ENCODE measurements at places on chromosomes 5 and 9.

GRCh38 chr5:74864823-74865222, 1.4 kb downstream of the FAM169A start:
- no peak for DNase-seq

DNA sequence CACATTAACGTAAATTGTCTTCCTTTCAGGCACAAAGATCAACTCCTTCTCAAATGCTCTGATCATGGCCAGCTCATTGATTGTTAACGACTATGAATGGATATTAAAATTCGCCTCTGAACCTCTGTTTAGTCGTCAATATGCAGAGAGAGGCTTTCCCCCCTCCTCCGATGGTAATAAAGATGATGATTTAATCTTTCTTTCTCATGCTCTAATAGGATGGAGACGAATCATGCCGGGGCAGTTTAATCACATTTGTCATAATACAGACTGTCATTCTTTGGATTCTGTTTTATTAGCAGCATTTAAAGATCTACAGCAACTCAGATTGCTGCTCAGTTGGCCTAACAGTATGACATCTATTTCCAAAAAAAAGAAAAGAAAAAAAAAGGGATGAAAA, 132.9 kb downstream of the SREK1 start:
- no peak for DNase-seq

DNA sequence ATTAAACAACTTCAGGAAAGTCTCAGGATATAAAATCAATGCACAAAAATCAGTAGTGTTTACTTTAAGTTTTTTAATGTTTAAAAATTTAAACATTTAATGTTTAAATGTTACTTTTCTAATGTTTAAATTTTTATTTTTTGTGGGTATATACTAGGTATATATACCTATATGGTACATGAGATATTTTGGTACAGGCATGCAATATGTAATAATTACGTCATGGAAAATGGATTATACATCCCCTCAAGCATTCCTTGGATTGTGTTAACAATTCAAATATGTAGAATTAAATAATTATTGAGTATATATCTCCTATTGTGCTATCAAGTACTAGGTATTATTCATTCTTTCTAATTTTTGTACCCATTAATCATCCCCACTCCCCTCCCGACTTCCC, 291.3 kb downstream of the TMEM232 start:
- no peak for DNase-seq

DNA sequence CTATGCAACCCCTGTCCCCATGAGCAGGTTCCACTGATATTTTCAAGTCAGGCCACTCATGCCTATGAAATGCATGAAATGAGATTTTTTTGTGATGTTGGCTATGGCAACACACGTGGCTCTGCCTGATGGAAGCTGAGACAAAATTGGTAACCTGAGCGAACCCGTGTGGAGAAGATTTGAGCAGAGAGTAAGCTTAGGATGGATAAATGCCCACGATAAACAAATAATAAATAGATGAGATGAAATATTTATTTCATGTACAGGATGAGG, 153.4 kb upstream of the IER5L start:
- DNase-seq = no peak

DNA sequence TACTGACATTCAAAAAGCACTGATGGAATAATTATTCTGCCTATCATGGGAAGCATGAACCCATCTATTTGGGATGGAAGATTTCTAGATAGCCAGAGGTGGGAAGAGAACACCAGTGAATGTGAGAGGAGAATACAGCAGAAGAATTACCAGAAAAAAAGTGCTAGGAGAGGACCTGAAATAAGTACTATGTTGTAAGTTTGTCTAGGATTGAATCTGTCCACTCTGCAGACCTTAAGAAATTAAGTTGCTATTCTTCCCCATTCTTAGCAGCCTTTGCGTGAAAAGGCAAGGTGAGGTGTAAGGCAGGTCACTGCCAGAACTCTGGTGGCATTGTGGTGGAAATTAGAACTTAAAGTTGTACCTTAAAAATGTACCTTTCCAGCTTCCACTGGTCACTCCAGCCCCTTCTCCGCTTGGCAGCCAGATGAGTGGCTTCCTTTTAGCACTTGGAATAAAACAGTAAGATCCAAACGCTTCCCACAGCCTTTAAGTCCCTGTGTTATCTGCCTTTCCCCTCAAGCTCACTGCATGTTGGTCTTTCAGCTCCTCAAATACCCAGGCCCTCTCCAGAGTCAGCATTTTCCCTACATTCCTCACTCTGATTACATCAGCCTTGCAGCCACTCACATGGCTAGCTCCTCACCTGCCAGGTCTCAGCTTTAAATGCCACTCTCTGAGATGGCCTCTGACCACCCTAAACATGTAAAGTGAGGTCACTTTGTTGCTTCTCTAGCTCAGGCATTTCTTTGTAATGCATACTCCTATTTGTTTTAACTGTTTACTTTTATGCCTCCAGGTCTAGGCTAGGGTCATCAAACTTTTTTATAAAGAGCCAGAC, 253.0 kb downstream of the EPB41L4A start:
- DNase-seq = no peak

DNA sequence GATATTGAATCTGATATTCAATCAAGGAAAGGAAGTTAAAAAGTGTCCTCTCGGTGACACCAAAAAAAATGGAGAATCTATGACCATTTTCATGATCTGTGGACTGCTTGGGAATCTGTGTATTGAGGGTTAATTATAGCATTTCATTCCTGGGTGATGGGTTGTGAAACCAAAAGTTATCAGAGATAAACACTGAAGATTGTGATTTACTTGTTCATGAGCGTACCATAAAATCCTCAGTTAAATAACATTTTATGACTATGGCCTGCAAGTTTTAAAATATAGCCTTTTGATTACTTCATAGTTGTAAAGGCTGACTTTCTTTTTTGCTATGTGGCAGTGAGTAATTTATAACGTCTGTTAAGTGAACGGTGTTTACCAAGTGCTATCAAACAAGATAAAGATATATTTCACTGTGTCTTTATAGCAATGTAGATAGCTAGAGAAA, 267.9 kb upstream of the SEMA6A start:
- no peak for DNase-seq

GRCh38 chr9:19102181-19102630, 498 bp downstream of the HAUS6 start:
- no peak for DNase-seq

DNA sequence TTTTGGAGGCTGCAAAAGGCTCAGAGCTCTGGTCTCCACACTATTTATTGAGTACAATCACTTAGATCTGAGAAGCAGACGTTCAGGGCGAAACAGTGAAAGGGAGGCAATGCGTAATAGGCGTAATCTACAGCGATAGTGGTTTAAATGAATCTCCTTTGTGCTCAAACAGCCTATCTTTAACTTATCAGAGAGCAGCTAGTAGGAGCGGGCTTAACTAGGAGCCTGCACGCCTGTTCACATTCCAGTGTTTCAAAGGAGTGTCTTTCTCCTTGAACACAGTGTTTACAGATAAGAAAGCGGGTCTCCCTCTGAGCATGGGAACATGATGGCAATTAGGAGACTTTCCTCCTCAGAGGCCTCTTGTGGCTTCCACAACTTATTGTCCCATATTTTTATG, 49.4 kb downstream of the AP3B1 start:
- DNase-seq = no peak

GRCh38 chr5:65252977-65253376, 228.7 kb downstream of the ADAMTS6 start:
- DNase-seq = no peak

- DNase-seq = no peak
Observed at GRCh38 chr5:78640662-78641474, 7.7 kb downstream of the LHFPL2 start.

- DNase-seq = no peak
Observed at GRCh38 chr9:95808011-95808410, 67.5 kb upstream of the ERCC6L2 start.

- no peak for DNase-seq
Observed at GRCh38 chr5:7667216-7667767, 183.6 kb downstream of the CFAP90 start.

- no peak for DNase-seq
Observed at GRCh38 chr9:130101915-130102314, 48.2 kb downstream of the GPR107 start.

- peak; percentile 8 for DNase-seq
Observed at GRCh38 chr5:135039271-135040033, 5.4 kb upstream of the PITX1 start.

GRCh38 chr5:142015781-142016533, 3.1 kb upstream of the GNPDA1 start:
- no peak for DNase-seq

- DNase-seq = no peak
Observed at GRCh38 chr9:95270790-95271189, 46.7 kb downstream of the FANCC start.

- peak; percentile 61 for DNase-seq
Observed at GRCh38 chr9:121686930-121687541, 35.6 kb downstream of the DAB2IP start.

DNA sequence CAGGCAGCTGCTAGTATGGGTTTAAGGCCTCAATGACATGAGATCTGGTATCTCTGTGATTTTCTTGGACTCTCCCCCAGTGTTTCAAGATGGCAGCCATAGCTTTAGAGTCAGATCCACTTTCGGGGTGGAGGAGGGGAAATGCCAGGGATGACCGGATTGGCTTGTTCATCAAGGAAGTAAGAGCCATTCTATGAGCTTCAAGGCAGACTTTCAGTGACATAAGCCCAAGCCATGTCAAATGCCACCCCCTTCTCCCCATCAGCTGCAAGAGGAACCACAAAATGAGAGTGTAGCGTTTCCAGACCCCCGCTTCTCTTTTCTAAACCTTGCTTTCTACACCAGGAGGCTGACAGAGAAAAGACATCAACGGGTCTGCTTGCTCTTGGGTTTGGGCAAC, 271.8 kb downstream of the PSAT1 start:
- DNase-seq = no peak

DNA sequence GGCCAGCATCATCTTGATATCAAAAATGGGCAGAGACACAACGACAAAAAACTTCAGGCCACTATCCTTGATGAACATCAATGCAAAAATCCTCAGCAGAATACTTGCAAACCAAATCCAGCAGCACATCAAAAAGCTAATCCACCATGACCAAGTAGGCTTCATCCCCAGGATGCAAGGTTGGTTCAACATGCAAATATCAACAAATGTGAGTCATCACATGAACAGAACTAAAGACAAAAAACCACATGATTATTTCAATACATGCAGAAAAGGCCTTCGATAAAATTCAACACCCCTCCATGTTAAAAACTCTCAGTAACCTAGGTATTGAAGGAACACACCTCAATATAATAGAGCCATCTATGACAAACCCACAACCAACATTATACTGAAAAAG, 8.5 kb downstream of the MTREX start:
- DNase-seq = no peak

GRCh38 chr5:139733010-139733688, 62.5 kb upstream of the PSD2 start:
- DNase-seq = no peak

- DNase-seq = no peak
Observed at GRCh38 chr9:38007016-38007415, 62.0 kb downstream of the SHB start.

DNA sequence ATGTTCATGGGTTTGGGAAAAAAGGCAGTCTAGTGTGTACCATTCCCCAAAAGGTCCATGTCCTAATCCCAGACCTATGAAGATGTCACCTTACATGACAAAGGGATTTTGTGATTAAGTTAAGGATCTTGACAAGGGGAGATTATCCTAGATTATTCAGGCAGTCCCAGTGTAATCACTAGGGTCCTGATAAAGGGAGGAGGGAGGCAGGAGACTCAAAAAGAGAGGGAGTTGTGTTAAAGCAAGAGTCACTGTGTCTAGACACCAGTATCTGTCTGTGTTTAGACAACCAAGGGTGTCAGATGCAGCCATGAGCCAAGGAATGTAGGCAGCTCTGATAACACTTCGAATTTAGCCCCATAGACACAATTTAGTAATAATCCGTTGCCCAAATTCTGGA, 49.5 kb downstream of the DPYSL3 start:
- DNase-seq = no peak

DNA sequence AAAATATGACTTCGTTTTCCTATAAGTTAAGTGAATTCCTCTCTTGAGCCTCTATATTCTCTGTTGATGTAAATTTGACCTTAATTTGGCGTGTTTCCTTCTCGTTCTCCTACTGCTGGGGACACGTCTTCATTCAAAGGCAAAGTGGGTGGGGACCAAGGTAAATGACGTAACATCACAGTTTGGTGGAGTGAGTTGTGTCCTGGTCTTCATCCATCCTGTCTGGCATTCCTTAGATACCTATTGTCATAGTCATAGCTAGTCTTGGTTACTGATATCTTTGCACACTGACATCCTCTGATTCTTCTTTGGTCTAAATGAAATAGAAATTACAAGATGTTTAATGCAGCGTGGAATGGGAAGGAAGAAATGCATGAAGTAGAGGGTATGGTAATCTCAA, 108.5 kb downstream of the NNT start:
- DNase-seq = no peak

DNA sequence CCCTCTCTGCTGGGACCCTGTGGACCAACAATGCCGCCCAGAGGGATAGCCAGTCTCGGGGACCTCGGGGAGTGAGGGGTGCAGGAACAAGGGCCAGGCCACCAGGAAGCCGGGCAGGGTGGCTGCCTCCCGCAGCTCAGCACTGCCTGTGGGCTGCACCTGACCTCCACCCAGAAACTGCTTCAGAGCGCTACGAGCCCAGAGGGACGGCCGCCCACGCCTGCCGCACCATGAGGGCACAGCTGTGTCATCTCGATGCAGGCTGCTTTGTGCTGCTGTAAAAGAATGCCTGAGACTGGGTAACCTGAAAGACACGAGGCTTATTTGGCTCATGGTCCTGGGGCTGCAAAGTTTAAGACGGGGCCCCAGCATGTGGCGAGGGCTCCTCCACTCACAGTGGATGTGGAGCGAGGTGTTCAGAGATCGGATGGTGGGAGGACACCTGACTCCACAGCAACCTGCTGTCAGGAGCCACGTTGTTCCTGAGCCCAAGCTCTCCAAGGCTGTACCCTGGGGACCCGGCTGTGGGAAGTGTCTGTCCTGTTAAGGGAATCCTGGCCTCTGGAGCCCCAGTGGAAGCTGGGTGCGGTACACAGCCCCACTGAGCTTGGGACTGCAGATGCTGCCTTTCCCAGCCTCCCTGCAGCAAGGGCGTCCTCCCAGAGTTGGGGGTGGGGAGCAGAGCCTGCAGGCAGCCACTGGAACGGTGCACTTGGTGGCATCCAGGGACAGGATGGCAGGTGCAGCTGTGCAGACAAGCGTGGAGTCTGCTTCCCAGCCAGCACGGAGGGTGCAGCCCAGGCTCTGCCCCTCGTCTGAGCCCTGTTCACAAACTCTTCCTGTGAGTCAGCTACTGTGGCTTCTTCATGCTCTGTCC, 11.8 kb upstream of the ZDHHC11 start:
- no peak for DNase-seq
